Left lobe of liver (tissue), 2 donors: ENCODE measurements at places on chromosomes 16 and 17. TPM values are rescaled to one million over a fixed set of nuclear protein-coding genes. Genes with fewer than 3 reads are reported as not detected.
A peak's percentile ranks its signal among the peaks of the same experiment; 100 is the strongest.

The FBXO39 gene
- total RNA-seq: 0.13 TPM

The DPEP3 gene
- total RNA-seq: not detected

The MYH13 gene
- total RNA-seq: not detected

DNA sequence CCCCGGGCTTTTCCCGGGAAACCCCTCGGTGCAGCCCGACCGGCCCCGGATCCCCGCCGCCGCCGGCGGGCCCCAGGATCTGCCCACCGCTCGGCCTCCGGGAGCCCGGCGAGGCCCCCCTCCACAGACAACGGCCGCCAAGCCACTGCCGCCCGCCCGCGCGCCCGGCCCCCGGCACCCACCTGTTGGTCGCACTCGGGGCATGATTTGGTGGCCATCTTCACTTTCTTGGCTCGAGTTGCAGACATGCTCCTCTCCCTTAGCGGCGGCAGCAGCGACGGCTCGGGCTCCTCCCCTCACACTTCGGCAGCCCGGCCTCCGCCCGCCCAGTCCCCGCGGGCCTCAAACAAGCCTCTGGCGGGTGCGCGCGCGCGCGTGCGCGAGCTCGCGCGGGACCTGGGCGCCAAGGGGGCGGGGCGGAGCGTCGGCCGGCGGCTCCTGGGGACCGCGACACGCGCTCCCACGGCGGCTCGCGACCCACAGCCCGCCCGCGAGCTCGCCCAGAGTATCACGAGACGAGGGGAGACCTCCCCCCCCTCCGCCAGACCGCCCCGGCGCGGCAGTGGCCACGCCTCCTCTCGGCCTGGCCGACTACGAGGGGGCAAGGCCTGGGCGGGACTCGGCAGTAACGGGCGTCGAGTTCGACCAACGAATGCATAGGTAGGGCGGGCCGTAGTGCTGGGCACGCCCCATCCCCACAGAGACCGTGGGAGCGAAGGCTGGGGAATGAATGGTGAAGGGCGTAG lies at the start of gene C16orf87:
Gene C16orf87, minus strand, starts transcription at position 279 of the 746 bp plus-strand sequence. Its CDS starts 31 bp downstream, at position 248.
- DNase-seq: peak; percentile 94

DNA sequence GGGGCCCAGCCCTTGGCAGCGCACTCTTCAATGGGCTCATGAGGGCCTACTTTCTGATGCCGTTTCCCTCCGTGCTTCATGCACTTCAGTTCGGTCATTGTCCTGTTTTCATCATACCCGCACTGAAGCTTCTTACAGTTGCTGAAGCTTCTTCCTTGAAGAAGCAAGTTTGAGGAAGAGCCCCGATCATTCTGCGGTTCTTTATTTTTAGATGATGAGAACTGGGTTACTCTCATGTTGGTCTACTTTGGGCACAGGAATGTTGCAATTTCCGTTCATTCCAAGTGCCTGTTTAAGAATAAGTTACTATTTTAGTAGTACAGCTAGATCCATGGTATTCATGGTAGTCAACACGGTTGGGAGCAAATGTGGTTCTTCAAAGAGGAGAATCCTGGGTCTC lies 587.7 kb upstream of the HSBP1 start:
- no peak for DNase-seq

DNA sequence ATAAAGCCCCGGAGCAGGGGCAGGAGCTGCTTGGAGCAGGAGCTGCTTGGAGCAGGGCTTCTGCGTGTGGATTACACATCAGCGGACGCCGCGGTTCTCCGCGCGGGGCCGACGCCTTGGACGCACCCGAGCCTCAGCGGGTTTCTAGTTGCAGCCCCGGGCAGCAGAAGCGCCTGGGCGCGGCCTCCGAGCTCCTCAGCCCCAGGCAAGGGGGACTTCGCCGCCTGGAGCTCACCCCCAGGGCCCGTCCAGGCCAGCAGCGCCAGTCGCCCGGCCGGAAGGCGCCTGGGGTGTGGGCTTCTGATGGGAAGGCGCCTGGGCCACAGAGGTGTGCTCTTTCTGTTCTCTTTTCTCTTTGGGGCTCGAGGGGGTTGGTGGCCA lies 6.3 kb downstream of the FOXF1 start:
- no peak for DNase-seq

GRCh38 chr16:24975428-24975889 lies 39.7 kb downstream of the ARHGAP17 start:
- DNase-seq: peak; percentile 70

DNA sequence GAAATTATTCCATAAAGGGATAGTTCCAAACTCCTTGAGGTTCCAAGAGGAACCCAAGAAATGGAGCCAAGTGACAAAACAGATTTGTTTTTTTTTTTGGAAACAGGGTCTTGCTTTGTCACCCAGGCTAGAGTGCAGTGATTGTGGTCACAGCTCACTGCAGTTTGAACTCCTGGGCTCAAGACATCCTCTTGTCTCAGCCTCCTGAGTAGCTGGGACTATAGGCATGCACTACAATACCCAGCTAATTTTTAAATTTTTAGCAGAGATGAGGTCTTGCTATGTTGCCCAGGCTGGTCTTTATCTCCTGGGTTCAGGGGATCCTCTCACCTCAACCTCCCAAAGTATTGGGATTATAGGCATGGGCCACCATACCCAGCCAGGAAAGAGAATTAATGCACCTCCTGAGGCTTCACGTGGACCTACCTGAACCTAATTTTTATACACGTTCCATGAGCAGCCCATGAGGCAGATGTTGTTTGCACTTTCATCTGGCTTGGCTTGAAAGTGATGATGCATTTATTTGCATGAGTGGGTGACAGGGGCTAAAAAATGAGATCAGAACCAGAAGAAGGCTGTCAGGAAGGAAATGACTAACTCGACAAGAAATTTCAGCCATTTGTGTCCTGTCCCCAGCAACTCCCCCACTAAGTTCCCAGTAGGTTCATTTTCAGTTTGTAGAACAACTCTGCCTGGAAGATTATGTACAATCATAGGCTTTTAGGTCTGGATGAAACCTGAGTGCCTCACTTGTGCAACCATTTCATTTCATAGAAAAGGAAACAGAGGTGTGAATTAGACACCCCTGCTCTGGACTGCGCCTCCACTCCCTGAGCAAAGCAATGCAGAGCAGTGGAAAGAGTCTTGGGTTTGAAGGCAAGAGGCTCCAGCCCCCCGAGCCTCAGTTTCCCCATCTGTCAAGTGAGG lies 10.3 kb upstream of the IRF8 start:
- DNase-seq: no peak

GRCh38 chr17:51083981-51084380 lies 36.7 kb downstream of the SPAG9 start:
- DNase-seq: no peak

GRCh38 chr17:61627658-61628057 lies 36.6 kb upstream of the NACA2 start:
- DNase-seq: no peak

DNA sequence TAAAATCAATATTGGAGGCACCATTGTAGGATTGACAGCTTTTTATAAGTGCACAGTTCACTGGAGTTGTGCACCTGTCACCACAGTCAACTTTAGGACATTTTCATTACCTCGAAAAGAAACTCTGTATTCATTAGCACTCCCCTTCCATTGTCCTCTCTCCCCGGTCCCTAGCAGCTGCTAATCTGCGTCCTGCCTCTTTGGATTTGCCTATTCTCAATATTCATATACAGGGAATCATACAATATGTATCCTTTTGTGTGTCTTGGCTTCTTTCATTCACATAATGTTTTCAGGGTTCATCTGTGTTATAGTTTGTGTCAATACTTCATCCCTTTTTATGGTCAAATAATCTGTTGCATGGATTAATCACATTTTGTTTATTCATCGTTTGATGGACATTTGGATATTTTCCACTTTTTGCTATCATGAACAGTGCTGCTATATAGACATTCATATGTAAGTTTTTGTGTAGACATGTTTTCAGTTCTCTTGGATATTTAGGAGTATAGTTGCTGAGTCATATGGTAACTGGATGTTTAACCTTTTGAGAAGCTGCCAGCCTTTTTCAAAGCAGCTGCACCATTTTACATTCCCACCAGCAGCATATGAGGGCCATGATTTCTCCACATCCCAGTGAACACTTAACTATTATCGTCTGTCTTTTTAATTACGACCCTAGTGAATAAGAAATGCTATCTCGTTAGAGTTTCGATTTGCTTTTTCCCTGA lies 9.8 kb downstream of the DNAJA3 start:
- no peak for DNase-seq
